ENCODE measurements at places on chromosomes 12 and 14.

- DNase-seq: no peak
Observed at GRCh38 chr14:105499256-105500035, 8.4 kb downstream of the TEDC1 start.

- no peak for DNase-seq
Observed at GRCh38 chr12:108972358-108972757, 48.5 kb downstream of the SVOP start.

- no peak for DNase-seq
Observed at GRCh38 chr12:71969330-71969729, 30.7 kb downstream of the TPH2 start.

- DNase-seq: no peak
Observed at GRCh38 chr12:25937096-25937495, 21.4 kb upstream of the RASSF8 start.

DNA sequence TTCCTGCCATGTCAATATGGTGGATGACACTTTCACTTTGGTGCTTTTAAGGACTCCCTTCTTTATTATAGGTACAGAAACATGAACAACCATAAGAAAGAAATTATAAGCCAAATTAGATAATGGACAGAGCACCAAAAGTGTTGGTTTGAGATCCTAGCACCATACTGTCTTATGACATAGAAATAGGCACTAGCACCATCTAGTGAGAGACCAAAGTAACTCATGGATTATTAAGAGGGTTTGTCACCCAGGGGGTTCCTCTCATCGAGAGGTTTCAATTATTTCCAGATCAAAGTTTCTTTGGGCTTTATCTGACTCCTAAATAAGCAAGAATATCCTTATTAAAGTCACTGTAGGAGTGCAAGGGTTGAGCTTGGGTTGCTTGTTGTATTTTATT lies 153.0 kb upstream of the DIO2 start:
- no peak for DNase-seq

GRCh38 chr12:14364583-14365271 lies 755 bp upstream of the ATF7IP start:
- no peak for DNase-seq

DNA sequence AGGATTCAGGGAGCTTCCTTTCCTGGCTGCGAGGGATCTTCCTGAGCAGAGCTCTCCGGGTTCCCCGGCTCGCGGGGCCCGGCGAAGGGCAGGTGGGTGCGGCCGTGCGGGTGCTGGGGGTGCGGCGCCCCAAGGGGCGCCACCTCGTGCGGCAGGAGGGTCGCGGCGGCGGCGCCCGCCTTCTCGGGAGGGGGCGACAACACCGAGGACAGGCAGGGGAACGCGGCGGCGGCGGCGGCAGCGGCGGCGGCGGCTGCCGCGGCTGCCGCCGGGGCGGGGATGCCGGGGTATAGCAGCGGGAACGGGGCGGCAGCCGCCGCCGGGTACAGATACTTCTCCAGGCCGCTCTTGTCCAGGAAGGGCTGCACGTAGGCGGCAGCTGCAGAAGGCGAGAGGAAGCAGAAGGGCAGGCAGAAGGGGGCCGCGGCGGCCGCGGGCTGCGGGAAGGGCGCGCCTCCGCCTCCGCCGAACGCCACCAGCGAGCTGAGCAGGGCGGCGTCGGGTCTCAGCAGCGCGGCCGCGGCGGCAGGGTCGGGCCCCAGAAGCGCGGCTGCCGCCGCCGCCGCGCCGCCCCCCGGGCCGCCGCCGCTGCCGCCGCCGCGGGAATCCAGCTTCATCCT lies 2.7 kb downstream of the BHLHE41 start:
- DNase-seq: no peak

GRCh38 chr14:34935488-34935887 lies 47.3 kb upstream of the SRP54 start:
- DNase-seq: no peak

GRCh38 chr12:126198516-126198915 lies 1133.3 kb downstream of the AACS start:
- DNase-seq: no peak

DNA sequence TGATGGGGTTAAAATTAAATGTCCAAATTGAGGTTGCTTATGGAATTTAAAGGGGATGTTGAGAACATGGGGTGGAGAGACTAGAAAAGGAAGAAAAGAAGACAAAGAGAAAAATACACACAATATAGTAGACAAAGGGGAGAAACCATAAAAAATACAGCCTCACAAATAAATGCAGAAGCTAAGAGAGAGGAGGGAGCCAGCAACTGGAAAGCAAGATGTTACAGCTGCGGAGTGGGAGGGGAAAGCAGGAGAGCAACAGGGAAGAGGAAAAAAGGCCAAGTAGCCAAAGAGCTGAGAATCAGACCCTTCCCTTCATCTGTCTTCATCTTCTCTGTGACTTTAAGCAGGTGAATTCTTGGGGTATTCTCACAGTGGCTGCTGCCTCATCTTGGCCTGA lies 39.7 kb upstream of the SMUG1 start:
- DNase-seq: no peak

GRCh38 chr14:65065719-65066118 lies 36.6 kb downstream of the MAX start:
- no peak for DNase-seq

- DNase-seq: no peak
Observed at GRCh38 chr12:131943876-131944275, 5.9 kb upstream of the EP400 start.

GRCh38 chr14:101207041-101207440 lies 303.5 kb upstream of the RTL1 start:
- no peak for DNase-seq

GRCh38 chr14:68370057-68370360 lies 422.9 kb downstream of the ZFP36L1 start:
- DNase-seq: no peak

DNA sequence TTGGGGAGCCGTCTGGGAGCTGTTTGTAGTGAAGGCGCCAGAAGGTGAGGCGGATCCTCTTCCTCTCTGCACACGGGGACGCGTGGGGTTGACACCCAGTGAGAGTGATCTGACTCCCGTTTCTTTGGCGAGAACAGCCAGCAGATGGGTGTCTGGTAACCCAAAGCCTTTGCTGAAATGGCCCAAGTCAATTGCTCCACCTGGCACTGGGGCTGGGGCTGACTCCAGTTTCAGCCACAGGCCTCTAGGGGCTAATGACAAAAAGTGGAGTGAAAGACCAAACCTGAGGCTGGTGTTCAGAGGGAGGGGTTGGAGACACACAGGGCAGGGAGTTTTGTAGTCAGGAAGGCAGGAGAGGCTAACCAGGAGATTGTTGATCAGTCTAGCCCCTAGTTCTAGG lies 87.0 kb downstream of the FRMD6 start:
- DNase-seq: no peak

GRCh38 chr14:42565556-42565955 lies 958.9 kb downstream of the LRFN5 start:
- DNase-seq: no peak

DNA sequence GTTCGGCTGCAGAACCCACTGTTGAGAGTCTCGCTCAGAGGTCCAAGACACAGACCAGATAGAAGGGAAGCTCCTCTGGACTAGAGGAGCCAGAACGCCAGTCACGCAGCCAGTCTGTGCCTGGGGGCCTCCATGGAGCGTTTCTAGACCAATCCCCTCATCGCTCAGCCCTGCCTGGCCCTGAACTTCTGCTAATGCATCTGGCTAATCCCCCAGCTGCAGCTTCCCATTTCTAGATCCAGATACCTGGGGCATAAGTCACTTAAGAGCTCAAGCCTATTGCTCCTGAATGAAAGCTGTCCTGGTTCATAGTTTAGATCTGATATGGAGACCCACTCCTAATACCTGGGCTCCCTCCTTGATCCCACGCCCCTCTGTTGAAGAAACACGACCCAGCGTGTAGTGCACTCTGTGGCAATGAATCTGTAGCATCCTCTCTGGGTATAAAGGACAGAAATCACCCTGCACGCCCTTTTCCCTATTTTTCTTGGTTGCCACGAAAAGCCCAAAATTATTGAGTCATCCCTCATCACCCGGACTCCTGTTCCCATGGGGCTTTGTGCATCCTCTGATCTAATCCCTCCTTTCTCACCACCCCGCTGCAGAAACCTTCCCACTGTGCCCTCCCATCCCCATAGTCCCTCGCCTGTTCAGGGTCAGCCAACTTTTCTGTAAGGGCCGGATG lies 341.6 kb upstream of the FKBP4 start:
- DNase-seq: no peak

DNA sequence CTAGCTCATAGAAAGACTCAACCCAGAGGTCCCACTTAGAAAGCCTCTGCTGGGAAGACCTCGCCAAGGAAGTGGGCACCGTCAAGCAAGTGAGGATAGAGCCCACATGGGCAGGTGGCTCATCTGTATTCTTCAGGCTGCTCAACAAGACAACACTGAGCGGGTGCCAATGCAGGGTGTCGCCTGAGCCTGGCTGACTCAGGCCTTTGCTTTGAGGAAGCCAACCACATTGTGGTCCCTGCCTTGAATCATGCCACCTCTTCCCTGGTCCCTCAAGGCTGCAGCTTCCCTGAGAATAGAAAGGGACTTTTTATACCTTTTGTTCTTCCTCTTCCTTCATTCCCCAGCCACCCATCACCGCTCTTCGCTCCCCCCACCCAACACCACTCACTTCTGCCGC lies 2.1 kb upstream of the RNASE13 start:
- DNase-seq: no peak

DNA sequence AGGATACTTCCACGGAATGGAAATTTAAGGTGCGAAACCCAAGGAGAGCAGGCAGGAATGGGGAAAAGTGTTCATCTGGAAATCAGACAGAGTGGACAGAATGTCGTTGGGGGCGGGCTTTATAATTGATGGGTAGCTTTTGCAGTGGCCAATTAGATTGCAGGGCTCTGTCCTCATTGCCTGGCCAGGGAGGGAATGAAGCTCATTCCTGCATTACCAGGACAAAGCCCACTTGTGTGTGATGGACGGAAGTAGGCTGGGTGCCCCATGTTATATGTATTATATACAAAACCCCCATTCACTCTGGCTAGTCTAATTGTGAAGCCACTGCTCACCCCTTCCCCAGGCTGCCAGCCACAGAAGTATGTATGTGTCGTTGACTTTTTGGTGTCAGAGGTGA lies 23.6 kb downstream of the ZNF664 start:
- no peak for DNase-seq

- DNase-seq: no peak
Observed at GRCh38 chr14:102374264-102374663, 11.5 kb downstream of the TECPR2 start.

DNA sequence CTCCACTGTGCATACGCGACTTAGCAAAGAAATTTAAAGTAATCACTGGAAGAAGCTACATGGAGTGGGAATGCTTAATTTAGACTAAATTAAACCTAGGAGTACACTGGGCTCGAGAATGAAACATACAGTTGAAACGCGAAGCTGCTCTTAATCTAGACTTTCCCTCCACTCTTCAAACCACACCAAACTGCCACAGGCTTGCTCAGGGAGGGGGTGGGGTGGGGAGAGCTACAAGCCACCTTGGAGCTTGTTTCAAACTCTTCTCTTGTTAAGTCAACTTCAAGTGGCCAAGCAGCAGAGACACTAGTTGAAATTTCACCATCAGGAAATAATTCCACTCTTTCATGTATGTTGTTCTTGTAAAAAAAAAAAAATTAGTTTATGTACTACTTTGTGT lies 69.9 kb downstream of the SLC38A1 start:
- DNase-seq: no peak

DNA sequence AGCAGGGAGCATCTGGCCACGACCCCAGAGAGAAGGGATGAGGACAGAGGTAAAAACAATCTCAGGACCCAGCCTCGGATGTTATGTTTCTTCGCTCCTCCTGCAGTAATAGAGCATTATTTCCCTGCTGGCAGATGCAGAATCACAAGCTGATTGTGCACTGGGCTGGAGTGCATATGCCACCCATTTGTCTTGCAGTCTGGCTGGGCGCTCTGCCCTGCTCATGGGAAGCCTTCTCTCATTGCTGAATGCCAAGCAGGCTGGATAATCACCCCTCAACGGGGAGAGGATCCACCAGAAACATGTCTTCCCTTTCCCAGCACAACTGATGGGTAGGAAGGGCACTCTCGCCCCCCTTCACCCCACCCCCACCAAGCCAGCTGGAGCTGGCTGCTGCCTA lies 8.5 kb upstream of the VASH1 start:
- DNase-seq: no peak

- no peak for DNase-seq
Observed at GRCh38 chr14:35879654-35880249, 53.6 kb downstream of the BRMS1L start.

- DNase-seq: no peak
Observed at GRCh38 chr12:109166371-109166770, 50.0 kb downstream of the ACACB start.

GRCh38 chr14:95482627-95483308 lies 33.7 kb downstream of the SYNE3 start:
- no peak for DNase-seq

GRCh38 chr12:100114574-100114973 lies 28.1 kb downstream of the BLTP3B start:
- DNase-seq: no peak

GRCh38 chr14:72501439-72501838 lies 392.5 kb downstream of the DPF3 start:
- no peak for DNase-seq

DNA sequence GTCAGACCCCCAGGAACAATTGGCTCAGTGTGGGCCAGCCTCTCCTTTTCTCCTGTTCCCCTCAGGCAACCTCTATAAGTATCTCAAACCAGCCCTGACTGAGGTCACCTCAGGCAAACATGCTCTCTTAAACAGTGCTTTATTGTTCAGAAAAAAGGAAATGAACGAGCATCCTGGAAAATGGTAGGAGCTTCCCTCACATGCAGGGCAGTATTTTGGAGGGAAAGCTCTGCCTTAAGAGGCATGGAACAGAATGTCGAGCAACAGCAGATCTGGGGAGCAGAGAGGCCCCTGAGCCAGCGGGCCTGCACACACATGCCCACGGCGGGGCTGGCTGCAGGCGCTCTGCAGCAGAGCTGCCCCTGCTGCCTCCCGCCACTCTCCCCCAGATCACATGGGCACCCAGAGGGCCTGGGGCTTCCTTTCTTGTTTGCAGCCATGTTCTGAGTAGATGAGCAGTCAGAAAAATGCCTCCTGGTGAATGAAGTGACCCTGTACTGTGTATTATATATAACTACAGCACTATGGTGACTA lies 42.0 kb downstream of the MOK start:
- DNase-seq: no peak

- DNase-seq: no peak
Observed at GRCh38 chr12:114757684-114758325, 73.8 kb upstream of the TBX3 start.

DNA sequence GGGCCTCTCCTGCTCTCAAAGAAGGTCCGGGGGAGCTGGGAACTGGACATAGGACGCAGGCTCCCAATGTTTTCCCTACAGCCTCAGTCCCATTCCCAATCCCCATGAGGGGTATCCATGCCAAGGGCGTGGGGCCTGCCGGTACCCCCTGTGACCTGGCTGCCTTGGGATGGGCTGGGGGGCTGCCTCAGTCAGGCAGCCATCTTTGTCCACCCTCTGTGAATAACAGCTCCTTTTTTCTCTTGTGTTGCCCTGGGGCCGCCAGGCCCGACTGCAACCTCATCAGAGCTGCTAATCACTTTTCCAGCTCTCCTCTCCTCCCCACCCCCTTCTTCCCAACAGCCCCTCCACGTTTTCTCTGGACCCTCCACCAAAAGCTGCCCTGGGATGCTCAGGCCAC lies 11.2 kb downstream of the FIGNL2 start:
- no peak for DNase-seq

GRCh38 chr12:17853054-17853453 lies 236.9 kb downstream of the RERGL start:
- no peak for DNase-seq

- DNase-seq: no peak
Observed at GRCh38 chr12:126156806-126157574, 1091.8 kb downstream of the AACS start.
